T-helper 2 cell (primary cell): ENCODE measurements at places on chromosomes 11 and 22.

DNA sequence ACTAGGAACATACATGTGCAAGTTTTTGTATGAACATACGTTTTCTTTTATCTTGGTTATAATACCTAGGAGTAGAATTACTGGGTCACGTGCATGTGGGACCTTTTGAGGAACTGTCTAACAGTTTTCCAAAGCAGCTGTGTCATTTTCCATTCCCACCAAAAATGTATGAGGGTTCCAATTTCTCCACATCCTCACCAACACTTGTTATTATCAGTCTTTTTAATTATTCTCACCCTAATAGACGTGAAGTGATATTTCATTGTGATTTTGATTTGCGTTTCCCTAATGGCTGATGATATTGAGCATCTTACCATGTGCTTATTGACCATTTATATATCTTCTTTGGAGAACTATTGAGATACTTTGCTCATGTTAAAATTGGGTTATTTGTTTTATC, 162.1 kb downstream of the CHST1 start:
- DNase-seq: no peak

DNA sequence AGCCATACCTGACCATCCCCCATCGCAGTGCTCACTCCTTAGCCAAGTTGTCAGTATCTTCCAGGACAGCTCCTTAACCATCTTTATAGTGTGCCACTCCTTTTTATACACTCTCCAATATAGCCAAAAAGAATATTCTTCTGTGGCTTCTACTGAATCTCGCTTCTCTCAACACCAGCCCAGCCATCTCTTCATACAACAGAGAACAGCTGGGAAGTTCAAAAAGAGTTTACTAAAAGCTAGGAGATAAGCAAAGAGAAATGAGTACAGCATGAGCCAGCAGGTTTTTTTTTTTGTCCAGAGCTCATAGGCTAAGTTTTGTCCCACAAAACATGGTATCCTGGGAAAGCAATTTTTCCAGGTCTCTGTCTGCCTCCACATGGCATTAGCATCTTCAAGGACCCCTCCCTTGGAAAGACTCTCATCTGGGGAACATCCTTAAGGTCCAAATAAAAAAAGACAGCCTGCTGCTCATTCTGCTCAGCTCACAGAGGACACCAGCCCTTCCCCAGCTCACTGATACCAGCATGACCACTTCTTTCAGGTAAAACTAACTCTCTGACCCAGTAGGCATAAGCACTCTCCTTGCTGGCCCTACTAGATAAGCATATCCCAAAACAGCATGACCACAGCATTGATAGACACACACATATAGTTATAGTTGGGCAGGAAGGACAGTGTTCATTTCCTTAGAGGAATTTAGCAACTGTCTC, 48.8 kb upstream of the YWHAH start:
- no peak for DNase-seq

- DNase-seq: peak; percentile 24
Observed at GRCh38 chr22:19149047-19149883, 827 bp downstream of the GSC2 start.

- DNase-seq: no peak
Observed at GRCh38 chr22:30868663-30869385, 99.8 kb downstream of the MORC2 start.

- DNase-seq: no peak
Observed at GRCh38 chr11:134382257-134382656, 29.8 kb downstream of the B3GAT1 start.

GRCh38 chr11:69542314-69543168, 61.1 kb downstream of the LINC01488 start:
- DNase-seq: no peak
